Osteocyte (in vitro differentiated cells): ENCODE measurements at places on chromosomes 7 and 10. TPM values are rescaled to one million over a fixed set of nuclear protein-coding genes. Genes with fewer than 3 reads are reported as not detected.

ING3 gene
- total RNA-seq = 20.2 and 20.7 TPM in 2 replicates

DNA sequence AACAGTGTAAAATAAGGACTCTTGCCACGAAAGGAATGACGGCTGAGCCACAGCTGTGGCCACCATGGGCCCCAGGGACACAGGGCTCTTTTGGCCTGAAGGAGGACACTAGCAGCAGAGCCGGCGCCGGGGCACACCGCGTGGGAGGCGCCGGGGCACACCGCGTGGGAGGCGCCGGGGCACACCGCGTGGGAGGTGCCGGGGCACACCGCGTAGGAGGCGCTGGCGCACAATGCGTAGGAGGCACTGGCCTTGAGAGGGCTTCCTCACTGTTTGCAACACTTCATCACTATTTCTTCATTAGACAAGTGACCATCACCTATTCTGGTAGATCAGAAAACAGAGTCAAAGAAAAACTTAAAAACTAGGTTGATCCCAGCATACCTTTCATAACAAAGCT is 23.4 kb downstream of the ESYT2 start:
- H3K36me3 ChIP-seq = peaks cover 40% of the 10 kb centered on the region
- H3K27me3 ChIP-seq = no peaks in the 10 kb centered on the region
- no peak overlapping the region for H3K4me3 ChIP-seq
- peak overlapping the region; percentile 59 for H3K27ac ChIP-seq
- DNase-seq = no peak

GRCh38 chr7:83655951-83656556 is 7.1 kb upstream of the SEMA3E start:
- H3K4me3 ChIP-seq = no peak overlapping the region
- H3K27me3 ChIP-seq = peaks cover 5% of the 10 kb centered on the region
- no peak overlapping the region for H3K27ac ChIP-seq
- H3K4me1 ChIP-seq = no peaks in the 10 kb centered on the region
- no peaks in the 10 kb centered on the region for H3K36me3 ChIP-seq

GRCh38 chr10:111186358-111186757 is 109.5 kb downstream of the ADRA2A start:
- no peak for DNase-seq
- H3K4me3 ChIP-seq = no peak overlapping the region
- H3K27ac ChIP-seq = no peak overlapping the region
- H3K27me3 ChIP-seq = peaks cover 10% of the 10 kb centered on the region
- H3K36me3 ChIP-seq = no peaks in the 10 kb centered on the region

GRCh38 chr7:277228-277627 is 12.7 kb upstream of the FOXL3 start:
- H3K36me3 ChIP-seq = peaks cover 3% of the 10 kb centered on the region
- H3K27me3 ChIP-seq = peaks cover 38% of the 10 kb centered on the region
- DNase-seq = no peak
- H3K4me3 ChIP-seq = no peak overlapping the region
- H3K4me1 ChIP-seq = no peaks in the 10 kb centered on the region

GRCh38 chr7:55052741-55053427 is 34.1 kb downstream of the EGFR start:
- H3K4me1 ChIP-seq = peaks cover 77% of the 10 kb centered on the region
- DNase-seq = no peak
- peaks cover 8% of the 10 kb centered on the region for H3K36me3 ChIP-seq
- no peak overlapping the region for H3K4me3 ChIP-seq
- H3K27me3 ChIP-seq = no peaks in the 10 kb centered on the region
- peak overlapping the region; percentile 70 for H3K27ac ChIP-seq

- peaks cover 62% of the 10 kb centered on the region for H3K4me1 ChIP-seq
- H3K27ac ChIP-seq = peak overlapping the region; percentile 45
- H3K4me3 ChIP-seq = peak overlapping the region; percentile 16
- H3K27me3 ChIP-seq = no peaks in the 10 kb centered on the region
- peaks cover 52% of the 10 kb centered on the region for H3K36me3 ChIP-seq
These were observed 24.3 kb downstream of the HTRA1 start for GRCh38 chr10:122485670-122486069.

DNA sequence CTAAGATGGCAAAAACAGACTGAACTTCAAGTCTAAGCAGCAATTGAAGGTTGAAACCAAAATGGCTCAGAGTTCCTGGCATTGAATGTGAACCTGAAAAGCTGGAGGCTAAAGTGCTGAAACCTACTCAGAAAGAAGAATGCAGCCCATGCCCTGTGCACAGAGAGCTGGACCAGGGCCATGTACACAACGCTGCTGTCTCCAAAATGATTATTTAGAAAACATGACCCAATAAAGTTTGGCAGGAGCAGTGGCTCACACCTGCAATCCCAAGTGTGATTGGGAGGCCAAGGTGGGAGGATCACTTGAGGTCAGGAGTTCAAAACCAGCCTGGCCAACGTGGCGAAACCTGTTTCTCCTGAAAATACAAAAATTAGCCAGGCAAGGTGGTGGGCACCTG is 158.9 kb downstream of the AKR1D1 start:
- no peak overlapping the region for H3K27ac ChIP-seq
- no peak for DNase-seq
- H3K4me1 ChIP-seq = peaks cover 4% of the 10 kb centered on the region
- no peak overlapping the region for H3K4me3 ChIP-seq

GRCh38 chr7:148334959-148335577 is 255.5 kb upstream of the C7orf33 start:
- H3K27ac ChIP-seq = peak overlapping the region; percentile 9
- H3K4me1 ChIP-seq = peaks cover 25% of the 10 kb centered on the region
- H3K27me3 ChIP-seq = peaks cover 26% of the 10 kb centered on the region
- H3K4me3 ChIP-seq = no peak overlapping the region
- H3K36me3 ChIP-seq = no peaks in the 10 kb centered on the region

- no peaks in the 10 kb centered on the region for H3K4me1 ChIP-seq
- H3K27me3 ChIP-seq = no peaks in the 10 kb centered on the region
- DNase-seq = no peak
- no peaks in the 10 kb centered on the region for H3K36me3 ChIP-seq
- no peak overlapping the region for H3K27ac ChIP-seq
These were observed 36.1 kb downstream of the ETV1 start for GRCh38 chr7:13953368-13953767.

DNA sequence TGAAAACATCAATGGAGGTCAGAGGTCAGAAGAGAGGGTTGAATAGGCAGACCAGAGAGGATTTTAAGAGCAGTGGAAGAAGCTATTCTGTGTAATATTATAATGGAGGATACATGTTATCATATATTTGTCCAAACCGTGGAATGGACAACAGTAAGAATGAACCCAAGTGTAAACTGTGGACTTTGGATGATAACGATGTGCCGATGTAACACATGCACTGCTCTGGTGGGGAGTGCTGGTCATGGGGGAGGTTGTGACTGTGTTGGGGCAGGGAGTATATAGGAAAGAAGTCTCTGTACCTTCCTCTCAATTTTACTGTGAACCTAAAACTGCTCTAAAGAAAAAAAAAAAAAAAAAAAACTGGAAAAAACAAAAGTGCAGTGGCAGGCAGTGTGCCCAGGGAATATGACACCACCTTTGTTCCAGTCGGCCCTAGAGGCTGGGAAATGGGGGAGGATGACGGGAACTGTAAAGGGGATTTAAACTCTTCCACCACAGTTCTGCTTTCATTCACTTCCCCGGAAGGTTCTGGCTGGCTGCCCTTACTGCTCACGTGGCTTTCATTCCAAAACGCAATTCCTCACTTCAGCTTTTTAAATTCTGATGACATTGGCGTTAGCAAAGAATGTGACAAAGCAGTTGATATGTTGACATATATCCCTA is 113.7 kb upstream of the ANKRD1 start:
- H3K36me3 ChIP-seq = no peaks in the 10 kb centered on the region
- peak overlapping the region; percentile 42 for H3K27ac ChIP-seq
- peaks cover 14% of the 10 kb centered on the region for H3K4me1 ChIP-seq
- H3K4me3 ChIP-seq = no peak overlapping the region
- no peak for DNase-seq
